Transverse colon (tissue), 4 donors: ENCODE measurements at places on chromosomes 5 and 9. TPM values are rescaled to one million over a fixed set of nuclear protein-coding genes. Genes with fewer than 3 reads are reported as not detected.

The ANKRD33B gene
- 3.2 TPM for total RNA-seq

The MEIKIN gene
- total RNA-seq = not detected

The SLC1A3 gene
- total RNA-seq = 4.4 TPM

The FGF18 gene
- not detected for total RNA-seq

The CEP72 gene
- 4.3 TPM for total RNA-seq

The SPATA31E1 gene
- not detected for total RNA-seq

DNA sequence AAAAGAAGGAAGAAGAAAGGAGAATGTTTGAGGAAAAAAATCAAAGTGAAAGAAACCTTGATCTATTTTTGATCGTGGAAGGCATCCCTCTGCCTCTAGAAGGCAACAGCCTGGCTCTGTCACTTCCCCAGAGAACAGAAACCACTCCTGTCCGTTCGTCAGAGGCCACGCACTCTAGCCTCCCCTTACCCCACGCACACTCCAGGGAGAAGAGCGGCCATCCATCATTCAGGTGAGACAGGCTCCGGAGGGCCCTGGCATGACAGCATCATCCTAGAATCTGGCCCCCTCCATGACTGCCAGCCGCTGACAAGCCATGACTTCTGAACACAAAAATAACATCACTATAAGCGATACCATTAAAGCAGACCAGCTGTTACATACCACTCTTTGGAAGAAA lies 135.8 kb downstream of the ROR2 start:
- DNase-seq = no peak

DNA sequence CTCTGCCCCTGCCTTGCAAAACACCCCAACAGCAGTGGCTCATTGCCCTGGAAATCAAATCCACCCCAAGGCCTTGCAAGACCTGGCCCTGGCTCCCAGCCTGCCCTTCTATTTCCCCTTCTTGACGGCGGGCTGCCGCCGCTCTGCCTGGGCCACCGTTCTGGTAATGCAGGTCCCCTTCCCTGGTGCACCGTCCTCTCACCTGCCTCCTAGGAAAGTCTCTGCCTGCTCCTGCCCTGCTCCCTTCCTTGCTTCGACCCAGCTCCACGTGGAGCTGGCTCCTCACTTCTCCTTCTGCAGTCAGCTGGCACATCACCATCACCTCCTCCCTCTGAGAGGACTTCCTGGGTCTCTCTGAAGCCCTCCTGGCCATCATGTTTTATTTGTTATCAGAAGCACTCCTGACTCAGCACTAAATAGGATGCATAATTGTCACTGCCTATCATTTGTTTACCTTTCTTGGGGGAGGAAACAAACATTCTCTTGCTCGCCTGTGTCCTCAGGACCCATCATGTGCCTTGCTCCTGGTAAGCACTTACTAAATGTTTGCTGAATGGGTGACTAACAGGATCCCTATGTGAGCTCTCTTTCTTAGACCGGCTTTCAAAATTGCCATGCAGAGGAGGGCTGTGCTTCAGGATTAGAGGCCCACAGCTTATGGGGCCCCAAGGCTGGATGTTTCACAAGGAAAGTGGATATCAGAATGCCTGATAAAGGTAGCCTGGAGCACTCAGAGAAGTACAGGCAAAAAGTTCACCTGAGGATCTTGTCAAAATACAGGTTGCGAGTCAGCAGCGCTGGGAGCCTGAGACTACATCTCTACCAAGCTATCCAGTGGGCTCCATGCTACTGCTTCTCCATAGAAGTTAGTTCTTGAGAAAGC lies 19.6 kb upstream of the C5orf47 start:
- DNase-seq = no peak

DNA sequence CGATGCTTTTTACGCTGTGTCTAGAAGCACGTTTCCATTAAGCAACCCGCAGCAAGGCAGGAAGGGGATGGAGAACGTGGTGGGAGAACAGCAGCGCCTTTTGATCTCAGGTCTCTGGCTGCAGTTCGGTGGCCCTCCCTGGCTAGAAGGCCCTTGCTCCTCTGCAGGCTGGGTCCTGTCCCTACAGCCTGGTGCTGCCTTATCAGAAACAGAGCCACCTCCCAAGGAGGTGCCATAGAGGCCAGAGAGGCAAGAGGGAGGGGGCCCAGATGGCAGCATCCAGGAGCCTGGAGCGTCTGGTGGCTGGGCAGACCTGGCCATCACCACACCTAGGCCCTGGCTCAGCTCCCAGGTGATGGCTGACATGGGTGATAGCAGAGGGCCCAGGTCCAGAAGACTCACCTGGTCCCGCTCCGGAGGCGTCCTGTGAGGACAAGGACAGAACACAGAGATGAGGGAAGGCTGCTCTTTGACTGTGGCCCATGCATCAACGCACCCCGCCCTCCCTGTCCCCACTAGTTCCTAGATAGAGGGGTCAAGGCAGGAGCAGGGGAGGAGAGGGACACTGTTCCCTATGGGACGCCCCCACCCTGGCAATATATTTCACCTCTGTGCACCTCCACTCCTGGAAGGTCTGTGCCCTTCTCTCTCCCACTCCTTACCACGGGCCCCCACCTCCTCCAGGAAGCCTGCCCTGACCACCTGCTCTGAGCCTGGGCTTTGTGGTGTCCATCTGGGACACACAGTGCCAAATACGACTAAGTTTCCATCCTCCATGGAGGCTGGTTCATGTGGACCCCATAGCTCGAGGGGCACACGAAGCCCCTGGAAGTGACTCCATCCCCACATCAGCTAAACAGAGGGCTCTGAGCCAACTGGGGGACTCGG lies 41.6 kb upstream of the SARDH start:
- no peak for DNase-seq

GRCh38 chr9:108271646-108272348 lies 584.0 kb downstream of the ACTL7B start:
- peak; percentile 66 for DNase-seq

- DNase-seq = no peak
These were observed 247.8 kb downstream of the PBX3 start for GRCh38 chr9:125995006-125995405.

DNA sequence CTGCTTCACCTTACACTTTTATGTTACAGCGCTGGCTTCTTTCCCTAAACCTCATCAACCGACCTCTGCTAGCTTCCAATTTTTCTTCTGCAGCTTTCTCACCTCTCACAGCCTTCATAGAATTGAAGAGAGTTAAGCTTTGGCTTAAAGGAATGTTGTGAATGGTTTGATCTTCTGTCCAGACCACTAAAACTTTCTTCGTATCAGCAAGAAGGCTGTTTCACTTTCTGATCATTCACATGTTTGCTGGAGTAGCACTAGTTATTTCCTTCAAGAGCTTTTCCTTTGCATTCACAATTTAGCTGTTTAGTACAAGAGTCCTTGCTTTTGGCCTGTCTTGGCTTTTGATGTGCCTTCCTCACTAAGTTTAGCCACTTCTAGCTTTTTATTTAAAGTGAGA lies 49.5 kb downstream of the NR3C1 start:
- DNase-seq = no peak

DNA sequence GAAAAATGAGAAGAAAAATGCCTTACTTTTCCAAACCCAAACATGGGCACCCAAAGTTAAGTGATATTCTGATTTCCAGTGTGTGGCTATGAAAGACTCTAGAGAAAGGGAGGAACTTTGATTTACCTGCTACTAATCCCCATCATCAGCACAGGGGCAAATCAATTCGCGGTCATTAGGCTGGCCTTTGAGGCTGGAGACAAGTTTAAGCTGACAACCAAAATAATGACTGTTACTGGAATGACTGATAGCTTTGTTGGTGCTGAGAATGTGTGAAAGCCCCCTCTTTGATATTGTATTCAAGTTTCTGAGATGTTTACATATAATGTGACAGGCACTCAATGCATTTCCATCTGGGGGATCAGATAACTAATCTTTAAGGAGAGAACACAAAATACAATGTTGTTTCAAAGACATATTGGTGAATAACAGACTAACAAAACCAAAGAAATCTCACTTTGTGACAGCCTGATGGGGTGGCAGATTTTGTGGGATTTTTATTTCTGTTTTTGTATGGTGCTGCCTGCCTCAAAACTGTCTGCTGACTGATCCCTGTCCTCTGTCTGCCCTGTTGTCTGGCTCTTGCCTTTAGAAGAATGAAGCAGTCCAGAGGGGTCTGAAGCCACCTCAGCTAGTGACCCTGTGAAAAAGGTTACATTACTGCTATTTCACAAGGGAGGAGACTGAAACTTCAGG lies 12.6 kb upstream of the INSYN2B start:
- no peak for DNase-seq

DNA sequence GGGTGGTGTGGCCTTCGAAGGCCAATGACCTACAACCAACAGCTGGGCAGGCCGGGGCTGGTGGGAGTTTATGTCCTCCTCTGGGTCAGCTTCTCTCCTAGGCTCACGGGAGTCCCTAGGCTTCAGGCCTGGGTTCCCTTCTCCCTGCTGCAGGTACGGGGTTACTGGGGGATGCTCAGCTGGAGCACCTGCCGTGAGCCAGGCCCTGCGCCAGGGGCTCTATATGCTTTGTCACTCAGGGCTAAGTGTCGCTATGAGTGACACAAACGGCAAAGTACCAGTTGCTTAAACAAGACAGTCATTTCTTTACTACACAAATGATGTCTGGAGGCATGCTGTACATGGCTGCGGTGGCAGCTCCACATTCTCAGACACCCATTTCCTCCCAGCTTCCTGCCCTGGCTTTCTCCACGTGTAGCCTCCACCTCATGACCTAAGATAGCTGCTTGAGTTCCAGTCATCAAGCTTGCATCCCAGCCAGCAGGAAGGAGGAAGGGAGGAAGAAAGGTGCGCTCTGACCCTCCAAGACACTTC lies 22.5 kb upstream of the NINJ1 start:
- no peak for DNase-seq

DNA sequence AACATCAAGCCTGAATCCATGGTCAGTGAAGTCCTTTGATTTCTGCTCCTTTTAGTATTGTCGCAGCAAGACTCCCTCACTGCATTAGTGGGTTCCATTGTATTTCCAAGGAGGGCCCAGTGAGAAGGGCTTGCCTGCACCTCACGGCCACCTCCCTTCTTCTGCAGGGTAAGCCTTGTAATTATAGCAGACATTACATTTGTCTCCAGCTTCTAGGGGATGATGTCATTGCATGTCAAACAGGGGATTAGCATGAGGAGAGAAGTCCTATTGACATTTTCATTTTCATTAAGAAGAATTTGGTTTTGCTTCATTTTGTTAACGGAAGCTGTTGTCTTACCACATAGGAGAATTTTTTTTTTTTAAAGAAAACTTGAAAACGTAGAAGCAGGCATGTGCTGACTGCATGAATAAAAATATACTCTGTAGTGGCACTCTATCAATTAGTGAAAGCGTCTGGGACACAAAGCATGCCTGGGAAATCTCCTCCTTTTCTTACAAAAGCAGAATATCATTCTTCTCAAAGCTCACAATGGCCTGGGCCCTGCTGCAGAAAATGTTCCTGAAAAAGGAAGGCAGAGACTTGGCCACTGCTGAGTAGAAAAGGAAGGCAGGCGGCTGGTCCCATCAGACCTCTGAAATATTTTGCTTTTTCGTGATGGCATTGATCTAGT lies 27.1 kb downstream of the MAP1B start:
- DNase-seq = no peak
